Fibroblast of skin of right quadriceps (primary cell): ENCODE measurements at places on chromosomes 16 and 17.

DNA sequence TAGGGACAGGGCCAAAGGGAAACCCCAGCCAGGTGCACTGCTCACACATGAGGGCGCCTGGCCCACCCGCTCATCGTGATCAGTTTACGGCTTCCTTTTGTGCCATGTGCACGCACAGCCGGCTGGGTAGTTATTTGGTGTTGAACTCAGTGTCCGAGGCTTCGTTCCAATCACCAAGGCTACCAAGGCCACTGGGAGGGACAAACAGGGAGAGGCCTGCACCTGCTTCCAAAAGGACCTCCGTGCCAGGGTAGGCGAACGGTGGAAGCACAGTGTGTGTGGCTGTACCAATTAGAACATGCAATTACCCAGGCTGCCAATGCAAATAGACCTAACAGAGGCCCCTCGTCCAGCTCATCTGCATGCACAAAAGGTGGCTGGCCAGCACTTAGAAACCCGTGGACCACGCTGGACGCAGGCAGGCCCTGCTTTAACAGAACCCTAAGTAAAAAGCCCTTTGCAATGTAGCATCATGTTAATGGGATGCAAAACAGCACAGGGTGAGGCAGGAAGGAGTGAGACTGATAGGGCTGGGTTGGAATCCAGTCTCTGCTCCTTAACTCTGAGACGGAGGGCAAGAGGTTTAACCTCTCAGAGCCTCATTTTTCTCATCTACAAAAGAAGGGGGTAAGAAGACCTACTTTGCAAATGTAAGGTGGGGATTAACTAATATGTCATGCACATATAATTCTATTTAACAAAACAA lies 204.0 kb downstream of the XYLT1 start:
- DNase-seq, result no peak

GRCh38 chr16:17748044-17748719 lies 277.4 kb upstream of the XYLT1 start:
- DNase-seq, result no peak

DNA sequence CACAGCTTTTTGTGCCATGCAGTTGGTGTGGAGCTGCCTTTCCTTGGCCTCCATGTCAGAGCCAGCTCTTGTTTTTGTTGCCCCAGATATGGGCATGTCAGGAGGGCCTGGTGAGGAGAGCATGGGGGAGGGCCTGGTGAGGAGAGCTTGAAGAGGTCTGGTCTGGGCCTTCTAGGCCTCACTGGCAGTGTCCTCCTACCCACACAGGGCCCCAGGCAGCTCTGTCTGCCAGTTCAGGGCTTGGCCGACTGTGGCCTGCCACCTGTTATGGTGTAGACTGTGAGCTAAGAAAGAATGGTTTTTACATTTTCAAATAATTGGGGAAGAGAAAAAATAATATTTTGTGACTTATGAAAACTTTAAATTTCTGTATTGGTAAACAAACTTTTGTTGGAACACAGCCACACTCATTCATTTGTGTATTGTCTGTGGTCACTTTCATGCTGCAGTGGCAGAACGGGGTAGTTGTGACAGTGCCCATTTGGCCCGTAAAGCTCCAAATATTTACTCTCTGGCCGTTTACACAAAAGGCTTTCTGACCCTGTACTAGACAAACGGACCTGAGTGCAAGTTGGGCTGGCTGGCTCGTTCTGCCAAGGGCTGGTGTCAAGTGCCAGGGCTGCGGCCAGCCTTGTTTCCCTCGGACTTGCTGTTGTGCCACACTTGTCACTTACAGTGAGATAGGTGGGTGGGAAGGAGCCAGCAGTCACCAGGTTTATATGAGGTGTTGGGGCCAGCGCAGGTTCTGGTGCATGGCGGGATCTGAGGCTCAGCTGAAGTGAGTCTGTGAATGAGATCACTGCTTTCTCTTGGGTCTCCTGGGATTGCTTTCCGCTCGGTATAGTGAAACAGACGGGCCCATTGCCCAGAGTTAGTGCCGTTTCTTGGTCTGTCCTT lies 18.2 kb downstream of the PGS1 start:
- peak; percentile 51 for DNase-seq

DNA sequence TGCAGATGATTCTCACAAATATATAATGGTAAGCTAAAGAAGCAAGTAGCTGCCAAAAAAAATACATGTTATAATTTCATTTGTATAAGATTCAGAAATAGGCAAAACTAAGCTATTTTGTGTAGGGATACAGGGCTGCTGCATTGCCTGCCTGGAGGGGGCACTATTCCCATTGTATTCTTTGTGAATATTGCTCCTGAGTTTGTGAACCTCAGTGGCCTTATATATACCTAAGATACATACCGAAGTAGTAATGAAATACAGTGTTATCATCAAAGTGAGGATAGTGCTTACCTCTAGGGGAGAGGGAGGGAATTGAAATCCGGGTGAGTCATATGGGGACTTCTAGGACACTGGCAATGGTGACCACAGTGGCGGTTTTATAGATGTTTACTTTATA lies 53.5 kb downstream of the C17orf58 start:
- no peak for DNase-seq

DNA sequence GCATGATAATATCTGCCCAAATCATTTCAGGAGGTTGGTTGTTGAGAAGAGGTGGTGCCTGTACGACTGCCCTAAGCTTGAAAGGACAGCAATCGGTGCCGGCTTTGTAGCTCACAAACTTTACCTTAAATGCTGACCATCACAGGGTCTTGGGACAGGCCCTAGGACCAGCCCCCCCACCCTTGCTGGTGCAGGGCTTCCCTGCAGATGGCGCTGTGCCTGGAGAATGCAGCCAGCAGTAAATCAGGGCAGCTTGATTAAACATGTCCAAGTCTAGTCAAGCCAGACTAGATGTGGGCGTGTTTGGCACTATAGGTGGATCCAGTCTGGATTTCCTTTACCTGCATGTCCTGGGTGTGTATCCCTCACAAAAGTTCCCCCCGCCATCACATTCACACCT lies 135.5 kb upstream of the CRHR1 start:
- DNase-seq, result no peak

DNA sequence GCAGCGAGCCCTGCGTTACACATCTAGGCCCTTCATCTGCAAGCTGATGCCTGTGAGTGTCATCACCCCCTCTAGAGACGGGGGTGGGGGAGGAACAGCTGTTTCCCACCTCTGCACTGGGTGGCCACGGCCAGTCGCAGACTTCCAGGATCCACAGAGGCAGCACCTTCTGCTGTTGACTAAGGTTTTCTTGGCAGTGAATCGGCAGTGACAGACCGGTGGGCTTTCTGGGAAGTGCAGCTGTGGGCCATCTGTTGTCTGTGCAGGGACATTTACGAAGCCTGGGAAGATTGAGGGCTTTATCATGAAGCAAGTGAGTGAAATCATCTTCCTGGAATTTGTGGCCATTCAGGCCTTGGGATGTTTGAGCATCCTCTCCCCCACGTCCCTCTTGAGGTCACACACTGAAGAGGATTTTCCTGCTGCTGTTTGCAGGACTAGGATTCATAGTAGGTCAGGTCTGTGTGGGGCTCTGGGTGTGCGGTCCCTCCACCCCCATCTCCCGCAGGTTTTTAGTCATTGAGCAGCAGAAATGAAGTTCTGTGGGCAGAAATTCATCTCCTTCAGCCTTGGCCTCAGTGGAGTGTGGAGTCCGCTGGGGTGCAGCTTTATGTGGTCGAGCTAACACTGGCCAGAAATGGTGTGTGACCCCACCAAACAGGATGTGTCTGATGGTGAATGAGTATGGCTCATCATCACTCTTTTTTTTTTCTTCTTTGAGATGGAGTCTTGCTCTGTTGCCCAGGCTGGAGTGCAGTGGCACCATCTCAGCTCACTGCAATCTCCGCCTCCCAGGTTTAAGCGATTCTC lies 12.0 kb downstream of the PGS1 start:
- peak; percentile 98 for DNase-seq

DNA sequence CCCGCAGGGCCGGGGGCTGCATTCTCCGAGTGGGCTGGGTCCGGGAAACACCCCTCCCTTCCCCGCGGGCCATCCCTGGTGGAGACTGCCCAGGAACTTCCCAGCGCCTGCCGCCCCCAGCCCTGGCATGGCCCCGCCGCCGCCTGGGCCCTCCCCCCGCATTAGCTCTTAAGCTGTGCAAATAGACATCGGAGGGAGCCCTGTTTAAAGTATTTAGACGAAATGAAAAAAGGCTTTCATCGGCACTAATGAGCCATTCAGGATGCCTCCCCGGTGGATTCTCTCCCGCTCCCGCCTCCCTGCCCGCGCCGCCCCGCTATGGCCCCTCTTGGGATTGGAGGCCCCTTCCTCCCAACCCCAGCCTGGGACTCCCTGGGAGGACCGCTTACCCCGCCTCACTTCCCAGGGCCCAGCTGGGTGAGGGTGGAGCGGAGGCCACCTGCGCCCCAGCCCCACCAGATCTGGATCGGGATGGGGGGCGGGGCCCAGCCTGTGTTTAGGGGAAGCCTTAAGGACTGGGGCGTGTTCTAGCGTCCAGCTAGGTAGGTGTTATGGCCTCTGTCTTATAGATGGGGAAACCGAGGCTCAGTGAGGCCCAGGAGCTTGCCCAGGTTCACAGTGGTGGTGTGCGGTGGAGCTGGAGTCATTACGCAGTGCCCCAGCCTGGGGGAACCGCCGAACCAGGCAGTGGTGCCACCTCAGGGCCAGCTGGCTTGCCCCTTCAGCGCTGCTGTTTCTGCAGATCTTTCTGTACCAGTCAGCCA lies 19.7 kb downstream of the SEZ6 start:
- no peak for DNase-seq

- DNase-seq, result no peak
Observed at GRCh38 chr16:74607310-74607961, 522 bp upstream of the GLG1 start.

- DNase-seq, result no peak
Observed at GRCh38 chr17:59402760-59403159, 71.3 kb downstream of the YPEL2 start.

- no peak for DNase-seq
Observed at GRCh38 chr16:73166441-73166851, 118.5 kb upstream of the ZFHX3 start.

DNA sequence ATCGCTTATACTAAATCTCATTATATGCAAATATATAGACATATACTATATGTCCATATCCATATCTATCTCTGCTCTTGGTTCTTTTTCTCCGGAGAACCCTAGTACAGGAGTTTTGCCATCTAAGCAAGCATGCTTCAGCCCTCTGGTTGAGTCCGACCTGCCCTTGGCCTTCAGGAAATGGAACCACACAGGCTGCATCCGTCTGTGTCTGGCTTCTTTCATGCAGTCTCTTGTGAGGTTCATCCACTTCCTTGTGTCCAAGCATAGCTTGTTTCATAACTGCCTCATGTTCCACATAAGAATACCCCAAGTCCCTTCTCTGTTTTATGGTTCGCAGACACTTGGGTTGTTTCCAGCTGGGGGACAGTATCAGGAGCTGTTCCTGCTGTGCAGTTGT lies 16.8 kb downstream of the SNX20 start:
- no peak for DNase-seq

GRCh38 chr16:2675714-2676113 lies 6.6 kb upstream of the KCTD5 start:
- peak; percentile 14 for DNase-seq

DNA sequence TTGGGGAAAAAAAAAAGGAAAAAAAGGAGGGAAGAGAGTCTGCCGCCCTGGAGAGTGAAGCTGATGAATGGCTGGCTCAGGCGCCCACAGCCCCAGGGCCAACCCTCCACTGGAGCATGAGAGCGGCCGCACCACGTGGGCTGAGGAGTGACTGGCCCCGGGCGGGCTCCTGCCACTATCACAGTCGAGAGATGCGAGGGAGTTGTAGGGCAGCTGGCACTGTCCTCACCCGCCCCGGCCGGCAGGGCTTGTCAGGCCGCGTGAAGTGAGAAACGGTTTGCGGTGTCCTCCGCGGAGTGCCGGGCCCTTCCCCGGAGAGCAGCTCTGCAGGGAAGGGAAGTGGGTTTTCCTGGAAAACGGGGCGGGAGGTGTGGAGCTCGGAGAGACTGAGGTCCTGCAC lies 45.9 kb downstream of the JPH3 start:
- DNase-seq, result no peak

DNA sequence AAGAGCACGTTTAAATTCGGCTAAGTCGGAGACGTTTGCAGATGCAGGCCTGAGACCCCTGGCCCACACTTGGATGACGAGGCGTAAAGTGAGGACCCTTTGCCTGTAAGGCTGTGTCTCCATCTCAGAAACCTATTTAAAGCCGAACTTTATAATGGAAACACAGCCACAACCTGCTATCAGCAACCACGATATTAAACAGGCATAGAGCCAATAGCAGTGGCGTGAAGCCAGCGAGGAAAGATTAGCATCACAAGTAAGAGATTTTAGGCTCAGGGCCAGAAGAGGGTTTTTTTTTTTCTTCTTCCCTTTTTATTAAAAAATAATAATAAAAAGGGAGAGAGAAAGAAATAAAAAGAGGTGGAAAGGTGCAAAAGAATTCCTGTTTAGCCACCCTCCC lies 111.3 kb upstream of the NOL11 start:
- no peak for DNase-seq
